ENCODE measurements at places on chromosomes 7 and 10.

DNA sequence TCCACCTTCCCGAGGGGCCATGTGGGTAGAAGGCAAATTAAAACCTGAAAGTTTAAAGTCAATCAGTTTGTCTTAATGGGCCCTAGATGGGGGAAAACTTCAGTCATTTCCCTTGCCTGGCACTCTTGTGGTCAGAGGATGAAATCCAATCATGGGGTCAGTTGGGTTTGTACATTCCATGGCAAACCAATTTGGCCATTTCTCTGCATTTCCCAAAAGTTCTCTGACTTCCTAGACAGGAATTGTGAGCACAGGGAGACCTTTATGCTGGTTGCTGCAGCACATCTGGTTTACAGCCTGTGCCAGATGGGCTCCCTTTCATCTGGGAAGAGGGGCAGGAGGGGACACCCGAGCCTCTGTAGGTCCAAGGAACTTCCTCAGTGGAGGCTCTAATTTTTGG, 113.0 kb downstream of the CYP26A1 start:
- DNase-seq = no peak

DNA sequence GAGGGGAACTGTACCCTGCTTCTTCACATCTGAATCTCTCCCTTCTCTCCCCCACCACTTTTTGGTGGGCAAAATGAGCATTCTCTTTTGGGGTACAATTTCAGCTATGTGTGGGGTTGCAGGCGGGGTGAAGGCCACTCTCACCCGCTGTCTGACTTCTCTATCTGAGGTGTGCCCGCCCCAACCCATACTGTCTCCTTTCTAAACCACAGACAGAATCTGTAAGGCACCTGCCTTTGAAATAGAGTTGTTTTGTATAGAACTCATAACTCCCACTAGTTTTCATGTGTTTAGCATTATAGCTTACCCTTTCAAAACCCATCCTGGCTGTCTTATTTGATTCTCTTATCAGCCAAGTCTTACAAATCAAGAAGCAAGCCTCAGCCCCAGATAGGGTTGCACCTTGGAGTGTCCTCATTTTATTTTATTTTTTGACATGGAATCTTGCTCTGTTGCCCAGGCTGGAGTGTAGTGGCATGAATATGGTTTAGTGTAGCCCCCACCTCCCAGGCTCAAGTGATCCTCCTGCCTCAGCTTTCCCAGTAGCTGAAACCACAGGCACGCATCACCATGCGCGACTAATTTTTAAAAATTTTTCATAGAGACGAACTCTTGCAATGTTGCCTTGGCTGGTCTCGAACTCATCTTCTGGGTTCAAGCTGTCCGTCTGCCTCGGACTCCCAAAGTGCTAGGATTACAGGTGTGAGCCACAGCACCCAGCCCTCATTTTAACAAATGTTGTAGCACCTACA, 11.9 kb downstream of the TSPAN14 start:
- DNase-seq = no peak

- peak; percentile 86 for DNase-seq
These were observed 6.5 kb downstream of the VSIR start for GRCh38 chr10:71766717-71767419.

DNA sequence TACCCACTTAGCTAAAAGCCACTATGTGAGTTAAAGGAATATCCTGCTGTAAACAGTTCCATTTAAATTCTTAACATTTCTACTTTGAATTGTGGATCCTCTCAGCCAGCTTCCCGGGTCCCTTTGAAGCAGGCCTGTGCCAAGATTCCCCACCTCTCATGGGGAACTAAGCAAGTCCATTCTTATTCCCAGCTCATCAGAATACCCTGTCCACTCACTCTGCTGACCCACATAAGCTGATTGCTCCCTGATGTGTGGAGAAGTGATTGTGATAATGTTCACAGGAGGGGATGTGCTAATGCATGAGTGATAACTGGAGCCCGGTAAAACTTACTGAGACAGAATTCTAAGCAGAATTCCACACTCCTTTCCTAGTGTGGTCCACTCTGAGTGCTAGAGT, 709.7 kb downstream of the CNTNAP2 start:
- DNase-seq = no peak

- DNase-seq = no peak
These were observed 10.9 kb downstream of the TRDMT1 start for GRCh38 chr10:17190602-17191001.

GRCh38 chr10:58087896-58088295, 179.8 kb downstream of the IPMK start:
- no peak for DNase-seq

DNA sequence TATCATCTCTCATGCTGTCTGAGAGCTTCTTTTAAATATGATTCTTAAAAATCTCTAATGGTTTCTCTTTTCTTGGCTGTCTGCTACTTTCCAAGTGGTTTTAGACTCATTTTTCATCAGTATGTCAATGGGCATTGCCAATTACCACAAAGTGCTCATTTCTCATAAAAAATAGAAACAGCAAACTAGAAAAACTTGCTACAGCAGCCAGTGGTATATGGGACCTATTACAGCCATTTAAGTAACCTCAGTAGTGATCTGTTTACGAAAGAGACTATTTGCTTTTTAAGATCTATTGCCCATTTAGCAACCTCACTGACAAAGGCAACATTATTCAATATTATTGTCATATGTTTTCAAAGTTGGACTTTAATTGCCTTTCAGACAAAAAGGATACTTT, 207.1 kb upstream of the RHOBTB1 start:
- no peak for DNase-seq

- no peak for DNase-seq
These were observed 337.4 kb upstream of the PODXL start for GRCh38 chr7:131893631-131894340.

DNA sequence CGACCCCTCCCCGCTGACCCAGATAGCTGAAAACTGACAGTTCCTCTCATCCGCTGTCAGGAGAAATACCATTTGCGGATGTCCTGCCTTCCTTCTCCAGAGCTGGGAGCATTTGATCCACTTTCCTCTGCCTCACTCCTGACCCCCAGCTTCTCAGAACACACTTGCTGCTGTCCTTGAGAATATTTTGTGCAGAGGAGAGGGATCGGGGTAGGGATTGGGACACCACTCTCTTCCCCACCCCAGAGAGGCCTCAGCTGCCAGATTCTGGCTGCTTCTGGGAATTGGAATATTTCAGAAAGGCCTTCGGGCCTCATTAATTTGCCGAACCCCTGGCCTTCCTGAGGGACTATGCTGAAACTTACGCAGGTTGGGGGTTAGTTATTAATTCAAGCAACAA, 97.0 kb downstream of the C10orf105 start:
- no peak for DNase-seq

DNA sequence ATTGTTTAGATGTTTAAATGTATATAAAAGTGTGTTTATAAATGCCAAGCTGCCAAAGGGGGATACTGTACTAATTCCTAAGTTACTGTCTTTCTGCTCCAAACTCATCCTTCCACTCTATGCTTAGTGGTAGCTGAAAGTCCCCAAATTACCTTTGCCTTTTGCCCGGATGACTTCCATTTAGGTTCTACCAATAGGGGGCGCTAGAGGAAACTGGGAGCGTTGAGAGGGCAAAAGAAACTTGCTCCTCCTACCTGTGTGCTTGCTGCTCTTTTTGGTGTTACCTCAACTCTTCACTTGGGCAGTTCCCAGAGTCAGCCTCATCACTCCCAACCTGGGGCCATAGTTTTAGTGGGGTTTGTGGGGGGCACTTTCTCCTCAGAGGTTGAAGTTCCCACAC, 5.9 kb upstream of the OR2A25 start:
- DNase-seq = no peak

DNA sequence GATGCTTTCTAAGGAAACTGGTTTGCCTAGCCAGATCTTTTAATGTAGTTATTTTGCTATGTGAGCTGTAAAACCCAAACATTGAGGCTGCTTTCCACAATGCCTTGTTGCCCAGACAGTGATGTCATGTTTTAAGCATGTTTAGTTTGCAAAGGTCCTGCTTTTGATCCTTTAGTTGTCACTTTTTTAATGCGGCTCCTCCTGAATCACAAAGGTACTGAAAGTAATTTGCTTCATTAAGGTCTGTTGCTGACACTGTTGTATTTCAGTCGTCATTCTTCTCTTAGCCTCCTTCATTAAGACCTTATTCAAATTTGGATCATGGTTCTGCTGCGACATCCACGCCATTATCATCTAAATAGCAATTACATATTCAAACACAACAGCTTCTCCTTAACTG, 10.6 kb downstream of the RPA3 start:
- no peak for DNase-seq

DNA sequence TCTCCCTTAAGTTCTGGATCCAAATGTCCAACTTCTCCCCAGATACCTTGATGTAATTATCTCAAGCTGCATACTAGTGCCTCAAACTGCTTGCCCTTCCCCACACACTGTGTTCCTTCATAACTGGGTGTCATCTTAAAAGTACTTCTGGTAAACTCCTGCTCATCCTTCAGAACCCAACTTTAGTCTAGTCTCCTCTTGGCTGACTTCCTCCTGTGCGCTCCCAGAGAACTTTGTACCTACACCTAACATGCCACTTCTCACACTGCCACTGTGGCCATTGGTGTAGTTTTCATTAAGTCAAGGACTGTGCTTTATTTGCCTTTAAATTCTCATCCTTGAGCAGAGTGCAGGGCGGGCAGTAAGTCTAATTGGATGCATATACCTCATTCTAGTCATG, 575.2 kb upstream of the GALNT17 start:
- DNase-seq = no peak

GRCh38 chr7:134879815-134880475, 100.5 kb downstream of the CALD1 start:
- DNase-seq = no peak

GRCh38 chr7:158274404-158274811, 313.2 kb downstream of the PTPRN2 start:
- DNase-seq = no peak

GRCh38 chr7:118218413-118219156, 5.9 kb upstream of the ANKRD7 start:
- DNase-seq = no peak

DNA sequence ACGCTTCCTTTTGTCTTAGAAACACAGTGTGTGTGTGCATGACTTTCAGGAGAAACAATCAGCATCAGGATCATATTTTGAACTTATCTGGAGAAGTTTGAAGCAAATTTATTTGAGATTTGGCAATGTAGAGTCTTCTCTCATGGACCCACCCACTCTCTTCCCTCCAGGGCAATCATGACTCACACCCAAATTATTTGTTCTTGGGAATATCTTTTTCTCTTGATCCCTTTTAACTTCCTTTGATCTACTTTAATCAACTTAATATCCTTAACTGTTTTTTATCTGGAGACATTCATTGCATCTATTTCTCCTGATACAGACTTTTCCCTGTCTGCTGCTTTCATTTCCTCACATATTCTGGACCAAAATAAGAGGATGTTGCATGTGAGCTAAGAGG, 1174.3 kb downstream of the GATA3 start:
- no peak for DNase-seq
